Inflammatory macrophage treated with lipopolysaccharide for 4 hours (primary cell): ENCODE measurements at places on chromosomes 5 and 9.
A peak's percentile ranks its signal among the peaks of the same experiment; 100 is the strongest.

DNA sequence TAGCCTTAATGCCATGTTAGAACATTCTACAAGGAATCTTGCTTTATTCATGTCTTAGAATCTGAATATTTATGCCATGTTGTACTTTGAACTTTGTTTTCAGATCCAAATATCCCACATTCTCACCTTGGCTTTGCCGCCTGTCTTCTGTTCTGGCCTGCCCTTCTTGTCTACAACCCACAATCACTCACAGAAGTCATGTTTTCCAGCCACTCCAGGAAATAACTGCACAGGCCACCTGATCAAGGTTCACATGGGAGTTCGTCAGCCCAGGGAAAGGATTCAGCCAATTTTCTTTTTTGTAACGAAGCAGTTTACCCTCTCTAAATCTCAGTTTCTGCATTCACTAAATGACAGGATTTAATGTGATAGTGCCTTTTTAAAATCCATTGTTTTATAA is 70.5 kb downstream of the JAKMIP2 start:
- DNase-seq, result no peak

DNA sequence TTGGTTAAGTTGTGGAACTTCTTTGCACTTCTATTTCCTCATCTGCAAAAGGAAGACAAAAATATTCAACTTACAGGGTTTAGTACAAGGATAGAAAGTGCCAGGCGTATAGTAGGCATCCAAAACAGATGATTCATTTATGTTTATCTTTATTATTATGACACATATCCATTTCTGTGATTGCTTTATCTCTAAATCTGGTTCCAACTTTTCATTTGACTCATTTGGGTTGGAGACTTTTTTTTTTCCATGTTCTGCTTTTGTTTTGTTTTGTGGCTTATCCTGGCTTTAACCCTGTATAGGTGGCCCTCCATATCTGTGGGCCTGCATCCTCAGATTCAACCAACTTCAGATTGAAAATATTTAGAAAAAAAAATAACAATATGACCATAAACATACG is 186.7 kb upstream of the SLC24A2 start:
- no peak for DNase-seq

DNA sequence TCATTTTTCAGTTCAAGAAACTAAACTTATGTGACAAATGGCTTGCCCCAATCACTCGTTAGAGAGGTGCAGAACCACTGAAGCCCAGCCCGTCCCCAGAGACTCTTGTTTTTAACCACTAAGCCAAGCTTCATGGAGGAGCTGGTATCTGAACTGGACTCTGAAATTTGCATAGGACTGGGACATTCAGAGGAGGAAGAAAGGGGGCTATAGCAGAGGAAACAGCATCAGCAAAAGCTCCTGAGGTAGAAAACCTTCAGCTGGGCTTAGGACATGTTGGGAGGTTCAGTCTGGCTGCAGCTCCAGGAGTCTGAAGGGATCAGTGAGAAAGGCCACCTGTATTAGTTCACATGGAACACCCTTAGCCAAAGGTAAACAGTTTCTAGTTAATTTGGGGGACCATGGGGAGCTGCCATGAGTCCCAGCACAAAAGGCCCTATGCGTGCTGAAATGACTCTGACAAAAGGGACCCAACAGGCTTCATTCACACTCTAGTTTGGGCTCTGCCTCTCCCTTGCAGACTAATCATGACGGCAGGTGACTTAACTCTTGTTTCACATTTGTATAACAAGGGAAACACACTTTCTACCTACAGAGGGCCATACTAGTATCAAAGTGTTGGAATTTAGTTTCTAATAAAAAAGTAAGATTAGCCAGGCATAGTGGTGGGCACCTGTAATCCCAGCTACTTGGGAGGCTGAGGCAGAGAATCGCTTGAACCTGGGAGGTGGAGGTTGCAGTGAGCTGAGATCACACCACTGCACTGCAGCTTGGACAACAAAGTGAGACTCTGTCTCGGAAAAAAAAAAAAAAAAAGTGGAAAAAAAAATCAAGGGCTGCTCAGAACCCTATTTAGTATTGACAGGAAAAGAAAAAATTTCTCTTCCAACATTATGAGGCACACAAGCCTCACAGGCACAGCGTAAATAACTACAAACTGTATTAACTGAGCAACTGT is 10.2 kb downstream of the FBXO10 start:
- no peak for DNase-seq

DNA sequence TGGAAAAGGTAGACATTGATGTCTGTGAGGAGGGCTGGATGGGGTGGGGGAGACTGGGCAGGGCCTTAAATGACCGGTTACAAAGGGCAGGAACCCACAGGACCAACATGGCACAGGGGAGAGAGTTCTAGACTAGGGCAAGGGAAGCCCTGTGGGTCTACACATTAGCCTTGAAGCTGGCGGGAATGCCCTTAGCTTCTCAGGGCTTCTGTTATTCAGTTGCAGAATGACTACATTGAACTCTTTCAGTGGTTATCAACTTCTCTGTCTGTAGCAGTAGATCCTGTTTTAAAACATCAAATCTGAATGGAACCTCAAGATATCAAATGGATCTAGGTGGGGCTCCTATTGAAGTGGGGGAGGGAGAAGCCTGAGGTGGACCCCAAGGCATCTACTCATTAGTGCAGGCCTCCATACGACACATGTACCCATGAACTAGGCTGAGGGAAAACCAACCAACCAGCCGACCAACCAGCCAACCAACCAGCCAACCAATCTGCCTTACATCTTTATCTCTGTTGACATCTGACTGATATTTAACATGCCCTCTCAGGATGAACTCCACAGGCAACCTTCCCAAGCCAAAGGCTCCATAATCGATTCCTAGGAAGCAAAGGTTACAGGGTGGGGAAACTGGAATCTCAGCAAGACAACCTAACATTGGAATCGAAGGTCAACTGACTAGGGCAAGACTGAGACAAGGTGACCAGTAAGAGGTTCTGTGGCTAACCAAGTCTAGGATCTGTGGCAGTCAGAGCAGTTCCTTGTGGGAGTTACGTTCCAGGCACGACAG is 48.3 kb downstream of the DAP start:
- no peak for DNase-seq

DNA sequence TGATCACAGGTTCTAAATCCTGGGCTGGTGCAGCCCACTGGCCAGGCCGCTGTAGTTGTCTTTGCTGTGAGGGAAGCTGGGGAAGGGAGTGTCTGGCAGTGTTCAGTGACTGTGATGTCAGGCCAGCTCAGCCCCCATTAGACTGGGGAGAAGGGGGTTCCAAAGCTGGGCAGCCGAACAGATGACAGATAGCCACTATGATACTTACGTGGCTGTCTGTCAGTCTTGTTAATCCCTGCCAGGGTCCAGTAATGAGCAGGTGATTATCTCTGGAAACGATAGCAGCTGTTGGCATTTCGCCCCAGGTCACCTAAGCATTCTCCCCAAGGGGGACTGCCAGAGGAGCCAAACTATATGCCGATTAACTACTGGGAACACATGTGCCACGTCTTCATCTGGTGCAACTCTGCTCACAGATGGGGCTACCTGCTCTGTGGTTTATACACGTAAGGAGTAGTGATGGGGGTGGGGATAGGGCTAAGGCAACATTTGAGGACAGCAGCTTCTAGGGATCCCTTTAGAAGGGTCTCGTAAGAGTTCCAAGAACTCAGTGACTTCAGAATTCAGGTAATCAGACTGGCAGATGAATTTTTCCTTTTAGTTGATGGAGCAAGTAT is 396.3 kb downstream of the KDM4C start:
- DNase-seq, result no peak

DNA sequence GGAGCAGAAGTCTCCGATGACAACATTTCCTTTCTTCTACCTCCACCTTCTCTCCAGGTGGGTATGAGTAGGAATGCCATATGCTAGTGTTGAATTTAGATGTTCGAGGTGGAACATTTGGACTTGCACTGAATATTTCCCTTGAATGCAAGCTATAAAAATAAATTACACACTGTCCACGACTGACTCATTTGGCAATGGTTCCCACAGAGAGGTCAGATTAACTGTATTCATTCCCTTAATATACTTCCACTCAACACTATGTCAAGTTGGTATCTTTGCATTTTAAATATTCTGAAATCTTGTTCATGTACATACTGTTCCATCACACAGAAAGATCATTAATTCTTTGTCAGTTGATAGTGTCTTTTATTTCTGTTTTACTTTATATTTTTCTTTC is 222.6 kb upstream of the PIK3R1 start:
- no peak for DNase-seq

DNA sequence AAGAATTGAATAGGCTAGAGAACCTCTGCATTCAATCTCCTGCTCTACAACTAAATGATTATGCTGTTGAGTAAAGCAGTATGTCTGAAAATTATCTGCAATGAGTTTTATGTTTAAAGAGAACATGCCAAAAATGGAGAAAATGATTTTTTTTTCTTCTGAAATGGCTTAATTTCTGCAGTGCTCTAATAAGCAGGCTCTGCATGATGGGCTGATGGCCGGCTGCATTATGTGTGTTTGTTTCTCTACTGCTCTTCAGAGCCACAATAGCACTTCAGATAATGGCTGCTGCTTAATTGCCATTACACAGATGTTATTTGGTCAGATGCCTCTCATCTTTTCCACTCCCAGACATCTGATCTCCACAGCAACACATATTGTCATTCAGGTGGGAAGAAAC is 286.4 kb upstream of the DMAC1 start:
- no peak for DNase-seq

DNA sequence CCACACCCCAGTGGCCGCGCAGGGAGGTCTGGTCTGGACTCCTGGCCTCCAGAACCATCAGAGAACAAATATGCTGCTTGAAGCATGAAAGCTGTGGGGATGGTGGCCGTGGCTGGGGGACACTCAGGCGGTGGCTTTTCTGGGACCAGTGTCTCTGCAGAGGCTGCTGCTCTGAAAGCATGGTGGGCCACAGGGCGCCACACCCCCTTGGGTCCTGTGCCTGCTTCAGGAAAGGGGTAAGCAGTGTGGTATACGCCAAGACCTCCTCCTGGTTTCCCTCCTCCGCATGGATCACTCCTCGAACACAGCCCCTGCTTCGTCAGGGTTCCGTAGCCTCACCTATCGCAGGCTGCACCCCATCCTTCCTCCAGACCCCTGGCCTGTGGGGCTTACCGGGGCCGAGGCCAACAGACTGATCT is 19.7 kb upstream of the TERT start:
- no peak for DNase-seq

GRCh38 chr5:166293892-166294291 is 1997.6 kb upstream of the WWC1 start:
- DNase-seq, result no peak

DNA sequence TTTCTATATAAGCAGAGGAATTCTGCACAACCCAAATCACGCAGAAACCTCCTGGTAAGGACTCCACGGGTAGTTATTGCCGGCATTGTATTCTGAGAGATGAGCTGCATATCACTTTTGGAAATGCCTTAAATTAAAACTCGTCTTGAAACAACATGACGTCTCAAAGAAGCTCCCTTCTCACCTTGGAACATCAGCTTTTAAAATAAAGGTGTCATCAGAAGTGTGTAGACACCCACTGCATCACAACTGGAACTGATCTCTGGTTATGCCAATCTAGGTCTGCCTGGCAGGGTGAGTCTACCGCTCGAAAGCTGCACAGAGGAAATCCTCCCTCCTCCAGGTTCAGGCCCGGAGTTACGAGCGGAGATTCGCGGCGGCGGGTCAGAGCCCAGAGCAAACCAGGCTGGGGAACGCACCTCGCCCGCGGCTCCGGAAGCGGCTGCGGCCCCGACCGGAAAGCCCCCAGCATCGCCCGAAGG is 974 bp upstream of the SLC12A2 start:
- peak; percentile 3 for DNase-seq

GRCh38 chr9:132606066-132606465 is 23.7 kb downstream of the BARHL1 start:
- DNase-seq, result no peak

DNA sequence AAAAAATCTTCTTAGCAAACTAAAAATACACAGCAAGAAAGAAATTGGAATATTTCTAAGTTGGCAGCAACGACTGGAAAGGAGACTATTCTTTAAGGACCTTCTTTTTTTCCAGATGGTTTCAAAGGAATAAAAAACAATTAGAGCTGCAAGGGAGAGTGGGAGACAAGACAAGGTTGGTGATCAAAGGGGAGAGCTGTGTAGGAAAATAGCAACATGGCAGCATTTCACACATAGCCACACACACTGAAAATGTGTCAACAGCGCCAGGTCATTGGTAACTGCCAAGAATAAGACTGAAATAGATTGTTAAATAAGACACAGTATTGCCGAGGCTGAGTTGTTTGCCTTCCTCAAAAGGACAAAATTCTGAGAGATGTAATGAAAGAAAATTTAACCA is 88.1 kb upstream of the TLE1 start:
- no peak for DNase-seq

GRCh38 chr5:165739079-165739741 is 2233.8 kb downstream of the MAT2B start:
- no peak for DNase-seq
